AG04449 (cell line): ENCODE measurements at places on chromosomes 7 and 10.

GRCh38 chr10:86346799-86347665 is 19.6 kb downstream of the GRID1 start:
- no peak for DNase-seq

DNA sequence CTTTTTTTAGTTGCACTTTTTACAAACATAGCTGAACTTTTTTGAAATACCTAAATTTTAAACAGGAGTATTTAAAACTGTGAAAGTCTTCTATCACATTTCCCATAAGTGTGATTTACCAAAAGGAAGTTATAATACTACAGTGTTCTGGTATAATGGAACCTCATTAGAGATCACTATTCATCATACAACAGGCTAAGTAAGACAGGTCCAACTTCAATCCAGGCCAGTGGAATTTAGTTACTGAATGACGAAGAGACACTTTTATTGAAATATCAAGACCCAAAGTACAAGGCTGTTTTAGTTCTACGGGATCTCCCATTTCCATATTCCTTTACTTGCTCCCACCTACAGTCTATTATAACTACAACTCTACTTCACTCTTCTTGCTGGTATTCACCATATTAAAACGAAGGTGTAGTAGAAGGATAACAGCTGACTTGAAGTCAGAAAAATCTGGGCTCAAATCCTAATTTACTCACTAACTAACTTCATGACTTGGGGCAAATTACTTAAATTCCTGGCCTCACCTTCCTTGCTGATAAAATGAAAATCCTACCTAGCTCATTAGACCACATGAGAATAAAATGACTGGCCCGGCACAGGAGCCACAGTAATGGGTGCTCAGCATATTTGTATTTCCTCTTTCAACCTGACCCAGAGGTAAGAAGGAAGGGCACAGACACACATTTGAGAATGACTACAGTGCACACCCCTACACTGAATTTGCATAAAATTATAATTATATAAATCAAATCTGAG is 21.6 kb downstream of the GPAM start:
- DNase-seq = no peak

GRCh38 chr10:5373891-5374611 is 9.3 kb downstream of the UCN3 start:
- no peak for DNase-seq

DNA sequence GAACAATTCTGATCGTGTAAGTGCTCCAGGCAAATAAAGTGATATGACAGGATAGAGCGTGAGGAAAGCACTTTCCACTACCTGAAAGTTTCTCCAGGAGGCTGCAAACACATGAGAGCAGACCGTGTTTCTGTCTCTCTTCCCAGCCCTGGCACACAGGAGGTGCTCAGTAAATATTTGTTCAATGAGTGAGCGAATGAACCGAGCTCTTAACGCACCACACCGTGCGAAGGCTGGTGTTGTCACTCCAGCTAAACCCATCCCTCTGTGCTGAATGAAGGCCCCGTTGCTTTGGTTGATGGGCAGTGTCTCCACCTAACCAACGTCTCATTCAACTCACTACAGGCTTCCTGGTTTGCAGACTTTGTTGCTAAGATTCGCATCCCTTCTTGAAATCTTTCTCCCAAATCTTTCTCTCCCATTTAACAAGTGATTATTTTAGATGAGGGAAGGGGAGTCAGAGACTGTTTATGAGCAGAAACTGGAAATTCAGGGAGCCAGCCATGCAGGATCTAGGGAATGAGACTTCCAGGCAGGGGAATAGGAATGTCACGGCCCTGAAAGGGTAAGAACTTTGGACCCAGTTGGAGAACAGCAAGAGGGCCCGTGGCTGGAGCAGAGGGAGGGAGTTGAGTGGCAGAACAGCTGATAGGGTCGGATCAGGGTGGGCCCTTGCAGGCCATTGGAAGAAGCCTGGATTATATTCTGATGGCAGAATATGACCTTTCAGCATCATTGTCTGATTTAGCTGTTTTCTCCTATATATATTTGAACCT is 282.6 kb downstream of the CAMK1D start:
- DNase-seq = no peak

DNA sequence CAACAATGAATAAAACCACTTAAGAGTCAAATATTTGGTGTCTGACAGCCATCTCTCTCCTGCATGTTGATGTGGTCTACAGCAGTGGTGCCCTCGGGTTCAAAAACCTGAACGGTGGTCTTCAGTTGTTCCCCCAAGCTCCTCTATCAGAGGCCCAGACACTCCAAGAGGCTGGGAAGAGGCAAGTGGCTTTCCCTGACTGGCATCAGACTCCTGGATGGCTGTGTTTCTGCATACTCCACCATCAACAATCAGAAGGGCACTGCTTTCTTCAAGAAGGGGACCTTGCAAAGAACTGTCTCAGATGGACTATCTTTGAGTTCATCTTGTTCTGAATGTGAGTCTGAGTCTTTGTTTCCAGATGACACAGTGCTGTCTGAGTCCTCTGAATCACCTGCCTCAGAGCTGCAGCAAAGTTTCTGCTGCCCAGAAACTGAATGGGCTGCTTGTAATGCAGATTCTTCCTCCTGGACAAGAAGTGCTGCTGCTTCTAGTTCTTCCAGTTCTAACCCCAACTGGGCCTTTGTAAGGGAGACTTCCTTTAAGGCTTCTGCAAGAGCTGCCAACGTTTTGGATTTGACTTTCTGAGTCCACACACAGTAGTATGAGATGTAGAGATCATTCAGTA is 5.9 kb upstream of the SGMS1 start:
- DNase-seq = no peak

DNA sequence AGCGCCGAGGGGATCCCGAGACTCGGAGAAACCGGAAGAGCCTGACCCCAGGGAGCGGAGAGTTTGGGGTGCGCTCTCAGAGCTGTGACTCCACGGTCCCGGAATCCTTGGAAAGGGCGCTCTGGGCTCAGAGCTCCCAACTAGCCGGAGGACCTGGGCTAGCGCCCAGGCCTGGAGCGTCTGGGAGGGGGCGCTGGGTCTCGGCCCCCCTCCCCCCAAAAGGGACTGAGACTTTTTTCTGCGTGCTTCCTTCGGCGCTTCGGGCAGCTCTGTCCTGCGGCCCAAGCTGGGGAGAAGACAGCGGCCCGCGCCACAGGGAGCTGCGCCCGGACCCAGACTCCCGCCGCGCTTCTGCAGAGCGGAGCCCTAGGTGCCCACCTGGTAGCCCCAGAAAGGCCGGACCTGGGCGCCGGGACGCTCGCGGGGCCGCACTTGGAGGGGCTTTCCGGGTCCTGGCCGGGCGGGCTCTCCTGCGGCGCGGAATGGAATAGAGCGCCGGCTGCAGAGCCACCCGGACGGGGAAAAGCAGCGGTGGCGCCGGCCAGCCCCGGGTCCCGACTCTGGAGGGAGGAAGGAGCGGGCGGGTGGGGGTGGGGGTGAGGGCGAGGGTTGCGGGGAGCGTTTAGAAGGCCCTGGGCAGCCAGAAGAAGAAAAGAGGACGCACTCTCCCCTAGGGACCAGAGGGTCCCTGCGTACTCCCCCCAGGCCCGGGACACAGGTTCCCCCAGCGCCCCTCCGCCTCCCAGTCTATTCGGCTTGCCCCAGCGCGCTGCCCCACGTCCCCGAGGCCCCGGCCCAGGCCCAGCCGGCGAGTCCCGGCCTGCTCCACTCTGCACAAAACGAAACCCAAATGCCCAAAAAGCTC is 4.7 kb downstream of the ZNF503 start:
- DNase-seq = no peak

DNA sequence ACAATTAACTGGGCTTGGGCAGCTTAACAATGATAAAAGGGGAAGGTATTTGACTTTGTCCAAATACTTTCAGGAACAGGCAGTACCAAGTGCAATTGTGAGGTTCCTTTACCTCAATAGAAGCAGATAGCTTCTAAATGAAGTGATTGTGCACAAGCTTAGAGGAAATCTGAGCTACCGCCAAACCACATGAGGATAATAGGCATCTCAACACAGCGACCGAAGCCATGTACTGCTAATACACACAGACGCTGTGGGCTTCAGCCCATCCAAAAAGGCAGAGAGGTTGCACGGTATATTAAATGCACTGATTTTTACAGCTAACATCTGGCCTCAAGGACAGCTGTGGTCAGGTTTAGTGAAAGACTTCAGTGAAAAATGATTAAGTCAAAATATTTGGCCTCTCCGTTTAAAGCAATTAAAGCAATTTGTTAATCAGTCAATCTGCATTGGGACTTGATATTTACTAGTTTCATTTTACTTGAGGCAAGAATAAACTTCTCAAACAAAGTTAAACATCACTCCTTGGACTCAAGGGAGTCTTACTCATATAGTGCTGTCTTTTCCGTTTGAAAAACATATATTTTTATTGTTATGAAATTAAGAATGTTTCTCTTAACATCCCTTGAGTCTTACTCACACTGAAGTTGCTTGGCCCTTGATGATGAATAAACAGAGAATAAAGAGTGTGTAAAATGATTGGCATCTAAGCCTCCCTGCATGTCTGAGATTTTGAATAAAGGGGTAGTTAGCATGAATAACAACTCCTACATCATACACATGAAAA is 306.3 kb downstream of the C7orf25 start:
- no peak for DNase-seq

DNA sequence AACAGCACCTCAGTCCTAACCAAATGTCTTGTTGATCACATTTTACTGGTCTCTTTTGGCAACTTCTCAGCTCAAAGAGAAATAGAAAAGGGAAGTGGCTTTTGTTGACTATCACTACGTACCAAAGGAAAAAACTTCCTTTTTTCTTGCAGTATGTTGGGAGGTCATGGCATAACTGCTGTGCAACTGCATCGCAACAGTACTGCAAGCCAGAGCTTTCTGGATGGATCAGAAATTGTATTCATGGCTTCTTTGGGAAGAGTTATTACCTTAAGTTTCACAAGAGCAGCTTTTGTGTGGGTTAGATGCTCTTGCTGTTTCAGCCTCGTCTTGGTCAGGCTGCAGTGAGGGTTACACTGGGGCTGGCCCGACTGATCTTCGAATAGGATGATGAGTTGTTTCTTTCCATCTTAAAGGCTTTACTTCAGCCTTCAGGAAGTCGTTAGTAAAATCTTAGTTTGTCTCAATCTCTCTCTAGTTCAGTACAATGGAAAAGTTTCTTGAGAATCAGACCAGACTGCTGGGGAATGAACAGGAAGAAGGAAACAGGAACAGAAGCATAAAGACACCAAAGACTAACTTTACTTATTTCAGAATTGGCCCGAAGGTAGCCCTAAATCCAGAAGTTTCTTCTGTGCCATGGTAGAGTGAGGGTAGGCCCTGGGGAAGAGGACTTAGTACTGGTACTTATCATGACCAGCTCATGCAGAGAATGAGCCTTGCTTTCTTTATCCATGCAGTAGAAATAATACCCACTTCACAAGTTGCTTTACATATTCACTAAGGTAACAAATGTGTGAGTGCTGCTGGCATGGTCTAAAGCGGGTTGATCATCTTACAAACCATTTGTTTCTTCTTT is 153.6 kb downstream of the CELF2 start:
- DNase-seq = no peak

DNA sequence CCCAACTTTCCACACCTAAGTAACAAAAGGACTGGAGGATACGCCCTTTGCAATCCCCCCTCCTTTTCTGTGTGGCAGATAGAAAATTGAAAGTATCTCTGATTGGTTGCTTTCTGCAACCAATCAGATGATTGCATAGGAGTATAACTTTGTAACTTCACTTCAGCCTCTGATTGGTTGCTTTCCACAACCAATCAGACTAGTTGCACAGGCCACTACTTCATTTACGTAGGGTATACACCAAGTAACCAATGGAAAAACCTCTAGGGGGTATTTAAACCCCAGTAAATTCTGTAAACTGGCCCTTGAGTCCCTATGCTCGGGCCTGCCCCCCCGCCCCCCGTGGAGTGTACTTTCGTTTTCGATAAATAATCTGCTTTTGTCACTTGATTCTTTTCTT is 1080.4 kb downstream of the CNTNAP2 start:
- DNase-seq = no peak

DNA sequence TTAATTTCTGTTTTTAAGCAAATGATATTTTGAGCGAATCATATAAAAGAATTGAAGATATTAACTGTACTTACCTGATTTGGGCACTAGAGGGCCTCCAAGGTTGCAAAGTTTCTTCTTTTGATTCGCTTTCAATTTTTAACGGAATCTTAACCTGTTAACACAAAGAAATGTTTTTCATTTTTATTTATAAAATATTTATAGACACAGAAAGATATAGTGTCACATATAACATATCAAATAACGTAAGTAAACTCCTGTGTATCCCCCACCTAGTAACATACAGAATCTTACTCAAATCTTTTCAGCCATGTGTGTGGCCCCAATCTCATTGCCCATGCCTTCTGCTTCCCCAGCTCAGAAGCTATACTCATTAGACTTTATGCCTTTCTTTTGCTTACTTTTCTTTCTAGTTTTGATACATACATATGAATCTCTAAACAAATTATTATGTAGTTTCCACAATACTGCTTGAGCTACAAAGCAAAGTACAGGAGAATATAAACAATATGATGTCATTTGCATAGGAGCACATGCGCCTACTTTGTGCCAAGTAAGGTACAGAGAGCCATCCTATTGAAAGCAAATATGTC is 49.5 kb upstream of the ZPBP start:
- no peak for DNase-seq

DNA sequence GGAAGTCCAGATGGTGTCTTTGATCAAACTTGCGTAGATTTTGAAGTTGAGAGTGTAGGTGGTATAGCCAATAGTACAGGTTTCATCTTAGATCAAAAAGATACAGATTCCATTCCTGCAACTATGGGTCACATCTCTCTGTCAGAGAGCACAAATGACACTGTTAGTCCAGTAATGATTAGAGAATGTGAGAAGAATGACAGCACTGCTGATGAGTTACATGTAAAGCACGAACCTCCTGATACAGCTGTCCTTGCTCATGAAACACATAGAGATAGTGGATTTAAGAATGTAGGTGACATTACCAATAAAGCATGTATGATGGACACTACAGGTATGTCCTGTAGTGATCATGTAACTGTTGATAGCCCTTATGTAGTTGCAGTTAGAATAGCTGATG is 59.1 kb downstream of the LOXL4 start:
- no peak for DNase-seq

GRCh38 chr10:5752301-5752871 is 60.8 kb downstream of the GDI2 start:
- no peak for DNase-seq

DNA sequence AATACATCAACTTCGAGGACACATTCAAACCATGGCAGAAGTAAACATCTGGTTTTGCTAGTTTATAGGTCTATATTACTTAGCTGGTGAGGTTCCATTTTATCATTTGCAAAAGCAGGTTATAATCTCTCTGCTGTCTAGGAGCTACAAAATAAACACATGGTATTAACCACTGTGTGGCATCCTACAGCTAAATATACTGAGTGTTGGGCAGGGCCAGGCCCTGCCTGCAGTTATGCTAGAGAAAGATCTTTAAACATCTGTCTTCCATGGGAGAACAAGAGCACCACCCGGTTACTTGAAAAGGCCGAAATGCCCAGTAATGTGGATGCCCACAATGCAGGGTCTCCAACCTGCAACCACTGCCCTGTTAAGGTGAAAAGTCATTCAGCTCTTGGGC is 20.6 kb upstream of the FKBP9 start:
- DNase-seq = no peak

DNA sequence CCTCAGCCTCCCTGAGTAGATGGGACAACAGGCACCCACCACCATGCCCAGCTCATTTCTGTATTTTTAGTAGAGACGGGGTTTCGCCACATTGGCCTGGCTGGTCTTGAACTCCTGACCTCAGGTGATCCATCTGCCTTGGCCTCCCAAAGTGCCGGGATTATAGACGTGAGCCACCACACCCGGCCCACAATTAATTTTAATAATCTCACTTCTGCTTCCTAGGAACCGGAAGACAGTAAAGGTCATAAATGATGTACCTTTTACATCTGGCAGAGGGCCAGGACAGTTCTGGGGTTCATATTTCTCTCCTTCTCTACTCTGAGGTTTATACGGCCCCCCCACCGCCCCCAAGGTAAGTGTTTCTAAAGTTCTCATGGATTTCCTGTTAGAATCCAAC is 31.2 kb upstream of the AOAH start:
- DNase-seq = no peak
